ENCODE measurements at places on chromosomes 5 and 9. TPM values are rescaled to one million over a fixed set of nuclear protein-coding genes. Genes with fewer than 3 reads are reported as not detected.

PDLIM4 gene
- 79.2 TPM for total RNA-seq

DNA sequence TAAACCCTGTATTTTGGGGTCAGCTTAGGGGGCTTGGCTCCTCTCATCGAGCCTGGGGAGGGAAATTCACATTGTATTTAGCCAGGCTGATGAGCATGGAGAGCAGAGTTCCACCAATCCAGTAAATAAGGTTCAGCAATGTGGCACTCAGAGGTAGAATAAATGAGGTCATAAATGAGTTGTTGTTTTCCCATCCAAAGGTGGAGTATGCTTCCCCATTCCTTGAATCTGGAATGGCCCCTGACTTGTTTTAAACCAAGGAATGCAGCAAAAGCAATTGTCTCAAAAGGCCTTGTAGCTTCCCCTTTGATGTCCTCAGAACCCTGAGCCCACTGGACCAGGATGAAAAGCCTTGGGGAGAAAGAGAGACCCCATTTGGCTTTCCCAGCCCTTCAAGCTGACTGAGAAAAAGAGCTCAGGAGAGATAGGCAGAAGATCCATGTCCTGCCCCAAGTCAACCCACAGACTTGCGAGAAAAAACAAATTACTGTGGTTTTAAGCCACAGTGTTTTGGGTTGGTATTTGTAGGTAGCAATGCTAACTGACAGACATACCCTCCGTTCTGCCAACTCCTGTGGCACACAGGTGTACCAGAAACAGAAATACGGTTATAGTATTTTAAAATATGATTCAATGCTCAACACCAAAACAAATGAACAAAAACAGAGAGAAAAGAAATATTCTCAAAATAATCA lies 566.0 kb upstream of the DMAC1 start:
- no peak for DNase-seq
- H3K4me3 ChIP-seq: no peak overlapping the region
- no peaks in the 10 kb centered on the region for H3K36me3 ChIP-seq
- no peak overlapping the region for H3K27ac ChIP-seq
- H3K27me3 ChIP-seq: no peaks in the 10 kb centered on the region

GRCh38 chr9:81466981-81467380 lies 222.4 kb downstream of the TLE1 start:
- no peaks in the 10 kb centered on the region for H3K36me3 ChIP-seq
- H3K27me3 ChIP-seq: no peaks in the 10 kb centered on the region
- H3K4me3 ChIP-seq: no peak overlapping the region
- no peak overlapping the region for H3K27ac ChIP-seq

SHC3 gene
- total RNA-seq: 0.88 TPM

ACOT12 gene
- not detected for total RNA-seq

IL9 gene
- total RNA-seq: not detected

DNA sequence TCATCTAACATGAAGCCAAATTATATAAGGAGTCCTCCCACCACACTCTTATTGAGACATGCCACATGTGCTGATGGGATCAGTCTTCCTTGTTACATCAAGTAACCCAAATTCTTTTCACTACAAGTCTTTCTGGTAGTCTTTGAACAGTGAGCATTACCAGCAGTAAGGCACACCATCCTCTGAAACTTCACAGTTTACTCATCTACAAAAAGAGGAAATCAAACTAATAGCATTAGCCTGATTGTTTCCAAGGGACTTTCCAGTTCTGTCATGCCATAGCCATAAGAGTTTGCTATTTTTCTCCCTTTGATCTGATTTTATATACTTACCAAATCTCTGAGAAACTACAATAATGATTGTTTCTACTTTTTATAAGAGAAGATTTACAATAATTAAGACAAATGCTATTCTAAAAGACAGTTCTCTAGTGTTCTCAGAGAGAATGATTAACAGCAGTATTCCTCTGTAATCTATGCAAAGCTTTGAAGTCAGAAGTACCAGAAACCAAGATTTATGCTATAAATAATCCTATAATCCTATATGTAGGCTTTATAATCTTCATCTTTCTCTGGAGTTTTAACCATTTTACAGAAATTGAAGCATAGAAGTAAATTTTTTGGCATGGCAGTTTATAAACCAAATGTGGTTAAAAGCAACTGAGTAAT lies 166.2 kb upstream of the ACO1 start:
- no peaks in the 10 kb centered on the region for H3K4me1 ChIP-seq
- H3K27me3 ChIP-seq: no peaks in the 10 kb centered on the region
- H3K4me3 ChIP-seq: no peak overlapping the region
- no peak for DNase-seq
- no peaks in the 10 kb centered on the region for H3K36me3 ChIP-seq
- no peak overlapping the region for H3K27ac ChIP-seq

GRCh38 chr5:116585227-116585626 lies 10.6 kb upstream of the SEMA6A start:
- H3K4me3 ChIP-seq: no peak overlapping the region
- no peaks in the 10 kb centered on the region for H3K4me1 ChIP-seq
- H3K36me3 ChIP-seq: no peaks in the 10 kb centered on the region
- H3K27me3 ChIP-seq: no peaks in the 10 kb centered on the region
- H3K27ac ChIP-seq: no peak overlapping the region
- DNase-seq: no peak

- DNase-seq: no peak
- H3K27ac ChIP-seq: no peak overlapping the region
- no peak overlapping the region for H3K4me3 ChIP-seq
- H3K36me3 ChIP-seq: no peaks in the 10 kb centered on the region
- H3K27me3 ChIP-seq: no peaks in the 10 kb centered on the region
- H3K4me1 ChIP-seq: no peaks in the 10 kb centered on the region
Measured at GRCh38 chr5:56314529-56314928, 81.4 kb upstream of the ANKRD55 start.

DNA sequence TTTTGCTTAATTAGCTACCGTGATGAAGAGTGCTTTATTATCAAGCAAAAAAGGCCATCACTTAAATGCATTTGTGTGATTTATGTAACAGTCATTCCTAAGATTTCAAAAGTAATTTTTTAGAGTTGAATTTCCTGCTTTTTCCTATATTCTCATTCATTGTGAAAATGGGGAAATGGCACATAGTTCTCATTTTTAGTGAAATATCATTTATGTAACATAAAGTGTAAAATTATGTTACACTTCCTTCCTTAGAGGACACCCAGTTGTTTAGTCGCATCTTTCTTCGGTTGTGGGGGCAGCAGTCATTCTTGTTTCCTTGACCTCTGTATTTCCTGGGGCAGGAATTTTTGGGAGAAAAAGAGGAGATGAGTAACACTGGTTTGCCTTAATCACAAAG lies 142.8 kb downstream of the MAST4 start:
- H3K27ac ChIP-seq: no peak overlapping the region
- DNase-seq: no peak
- H3K27me3 ChIP-seq: no peaks in the 10 kb centered on the region
- no peaks in the 10 kb centered on the region for H3K36me3 ChIP-seq
- no peaks in the 10 kb centered on the region for H3K4me1 ChIP-seq

LIFR gene
- total RNA-seq: 28.8 TPM

SCGB3A2 gene
- not detected for total RNA-seq

C9orf50 gene
- total RNA-seq: not detected

RNF183 gene
- total RNA-seq: 3.4 TPM

- no peak for DNase-seq
- no peak overlapping the region for H3K27ac ChIP-seq
- no peaks in the 10 kb centered on the region for H3K4me1 ChIP-seq
- peaks cover 95% of the 10 kb centered on the region for H3K36me3 ChIP-seq
- H3K4me3 ChIP-seq: no peak overlapping the region
Measured at GRCh38 chr9:35703906-35704672, 14.4 kb upstream of the TPM2 start.

DNA sequence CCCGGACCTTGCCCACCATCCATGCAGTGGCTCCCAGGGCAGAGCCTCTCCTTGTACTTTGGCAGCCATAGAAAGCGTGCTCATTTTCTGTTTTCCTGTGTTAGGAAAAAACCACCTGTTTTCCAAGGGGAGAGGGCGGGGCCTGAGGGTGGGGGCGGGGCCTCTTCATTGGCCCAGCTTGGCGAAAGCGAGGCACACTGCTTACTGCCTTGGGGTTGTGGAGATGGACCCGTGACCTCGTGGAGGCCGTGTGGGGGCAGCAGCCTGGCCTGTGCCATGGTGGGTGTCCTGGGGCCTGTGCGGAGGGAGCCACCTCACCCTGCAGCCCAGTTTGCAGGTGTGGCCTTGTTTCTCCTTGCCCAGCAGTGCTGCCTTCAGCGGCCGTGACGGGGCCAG lies 4.4 kb upstream of the TOR4A start:
- H3K4me1 ChIP-seq: peaks cover 33% of the 10 kb centered on the region
- no peaks in the 10 kb centered on the region for H3K27me3 ChIP-seq
- no peak overlapping the region for H3K27ac ChIP-seq
- peaks cover 54% of the 10 kb centered on the region for H3K36me3 ChIP-seq
- no peak for DNase-seq
- no peak overlapping the region for H3K4me3 ChIP-seq

DNA sequence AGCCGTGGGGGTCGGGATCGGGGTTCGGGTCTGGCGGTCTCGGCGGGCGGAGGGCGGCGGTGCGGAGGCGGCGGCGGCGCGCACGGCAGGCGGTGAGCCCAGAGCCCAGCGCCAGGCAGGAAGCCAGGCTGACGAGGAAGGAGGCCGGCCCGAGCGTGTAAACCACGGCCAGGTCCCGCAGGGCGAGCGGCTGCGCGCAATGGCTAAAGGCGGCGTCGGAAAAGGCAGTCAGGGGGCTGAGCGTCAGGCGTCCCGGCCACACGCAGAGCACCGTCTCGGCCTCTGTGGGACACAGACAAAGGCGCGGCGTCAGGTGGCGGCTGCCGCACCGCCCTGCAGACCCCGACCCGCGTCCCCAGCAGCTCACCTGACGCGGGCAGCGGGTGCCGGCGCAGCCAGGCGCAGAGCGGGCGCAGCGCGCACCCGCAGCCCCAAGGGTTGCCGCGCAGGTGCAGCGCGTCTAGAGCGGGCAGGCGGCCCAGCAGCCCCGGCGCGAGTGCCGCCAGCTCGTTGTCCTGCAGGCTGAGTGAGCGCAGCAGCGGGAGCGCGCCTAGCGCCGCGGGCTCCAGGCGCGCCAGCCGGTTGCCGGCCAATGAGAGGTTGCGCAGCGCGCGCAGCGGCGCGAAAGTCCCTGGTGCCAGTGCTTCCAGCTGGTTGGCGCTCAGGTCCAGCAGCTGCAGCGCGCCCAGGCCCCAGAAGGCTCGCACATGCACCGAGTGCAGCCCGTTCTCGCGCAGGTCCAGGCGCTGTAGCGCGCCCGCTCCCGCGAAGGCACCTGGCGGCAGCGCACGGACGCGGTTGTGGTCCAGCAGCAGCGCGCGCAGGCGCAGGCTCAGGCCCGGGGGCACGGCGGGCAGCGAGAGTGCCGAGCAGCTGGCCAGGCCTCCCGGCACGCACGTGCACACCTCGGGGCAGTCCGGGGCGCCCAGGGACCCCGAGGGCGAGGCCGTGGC lies 671 bp downstream of the LRRC26 start:
- peaks cover 60% of the 10 kb centered on the region for H3K4me1 ChIP-seq
- H3K36me3 ChIP-seq: no peaks in the 10 kb centered on the region
- peaks cover 30% of the 10 kb centered on the region for H3K27me3 ChIP-seq
- H3K4me3 ChIP-seq: peak overlapping the region; percentile 58
- no peak overlapping the region for H3K27ac ChIP-seq

DNA sequence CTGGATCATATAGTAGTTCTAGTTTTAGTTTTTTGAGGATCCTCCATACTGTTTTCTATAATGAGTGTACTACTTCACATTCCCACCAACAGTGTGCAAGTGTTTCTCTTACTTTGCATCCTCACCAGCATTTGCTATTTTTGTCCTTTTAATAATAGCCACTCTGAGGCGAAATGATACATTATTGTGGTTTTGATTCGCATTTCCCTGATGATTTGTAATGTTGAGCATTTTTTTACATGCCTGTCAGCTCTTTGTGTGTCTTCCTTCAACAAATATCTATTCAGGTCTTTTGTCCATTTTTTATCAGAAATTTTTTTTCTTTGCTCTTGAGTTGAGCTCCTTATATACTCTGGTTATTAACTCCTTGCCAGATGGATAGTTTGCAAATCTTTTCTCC lies 114.0 kb downstream of the ADAMTSL1 start:
- H3K36me3 ChIP-seq: no peaks in the 10 kb centered on the region
- H3K4me1 ChIP-seq: no peaks in the 10 kb centered on the region
- H3K27ac ChIP-seq: no peak overlapping the region
- H3K27me3 ChIP-seq: no peaks in the 10 kb centered on the region
- no peak for DNase-seq

GRCh38 chr5:165538065-165538464 lies 2032.6 kb downstream of the MAT2B start:
- no peaks in the 10 kb centered on the region for H3K36me3 ChIP-seq
- no peak overlapping the region for H3K4me3 ChIP-seq
- H3K4me1 ChIP-seq: no peaks in the 10 kb centered on the region
- H3K27me3 ChIP-seq: no peaks in the 10 kb centered on the region
- DNase-seq: no peak
- H3K27ac ChIP-seq: no peak overlapping the region

DNA sequence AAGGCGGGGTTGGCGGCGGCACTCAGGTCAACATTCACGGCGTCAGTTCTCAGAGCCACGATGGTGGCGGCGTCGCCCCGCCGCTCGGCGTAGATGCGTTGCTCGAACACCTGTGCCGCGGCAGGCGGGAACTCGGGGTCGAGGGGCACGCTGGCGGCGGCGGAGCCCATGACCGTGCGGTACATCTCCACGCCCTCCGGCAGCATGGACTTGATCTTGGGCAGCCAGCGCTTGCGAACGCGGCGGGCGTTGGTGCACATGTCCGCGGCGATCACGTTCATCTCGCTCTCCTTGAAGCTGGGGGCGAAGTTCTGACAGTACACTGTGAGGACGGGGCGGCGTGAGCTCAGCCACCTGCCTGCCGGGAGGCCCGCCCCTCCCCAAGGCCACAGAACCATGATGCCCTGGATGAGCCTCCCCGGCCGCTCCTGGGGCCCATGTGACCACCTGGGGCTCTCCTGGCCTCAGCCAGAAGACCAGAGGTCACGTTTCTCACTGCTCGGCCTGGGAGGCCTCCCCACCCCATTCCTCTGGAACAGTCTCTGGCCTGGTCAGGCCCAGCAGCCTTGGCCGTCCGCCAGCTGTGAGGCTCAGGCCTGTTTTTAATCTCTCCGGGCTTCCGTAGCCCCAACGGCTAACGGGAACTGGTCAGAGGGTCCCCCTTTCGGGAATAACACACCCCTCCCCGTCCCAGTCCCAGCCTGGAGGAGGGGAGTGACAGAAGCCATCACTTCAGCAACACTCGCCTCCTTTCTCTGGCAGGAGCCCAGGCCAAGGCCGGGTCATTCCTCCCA lies 50.7 kb upstream of the UBAC1 start:
- peaks cover 9% of the 10 kb centered on the region for H3K36me3 ChIP-seq
- DNase-seq: no peak
- H3K27me3 ChIP-seq: no peaks in the 10 kb centered on the region
- H3K27ac ChIP-seq: peak overlapping the region; percentile 81

DNA sequence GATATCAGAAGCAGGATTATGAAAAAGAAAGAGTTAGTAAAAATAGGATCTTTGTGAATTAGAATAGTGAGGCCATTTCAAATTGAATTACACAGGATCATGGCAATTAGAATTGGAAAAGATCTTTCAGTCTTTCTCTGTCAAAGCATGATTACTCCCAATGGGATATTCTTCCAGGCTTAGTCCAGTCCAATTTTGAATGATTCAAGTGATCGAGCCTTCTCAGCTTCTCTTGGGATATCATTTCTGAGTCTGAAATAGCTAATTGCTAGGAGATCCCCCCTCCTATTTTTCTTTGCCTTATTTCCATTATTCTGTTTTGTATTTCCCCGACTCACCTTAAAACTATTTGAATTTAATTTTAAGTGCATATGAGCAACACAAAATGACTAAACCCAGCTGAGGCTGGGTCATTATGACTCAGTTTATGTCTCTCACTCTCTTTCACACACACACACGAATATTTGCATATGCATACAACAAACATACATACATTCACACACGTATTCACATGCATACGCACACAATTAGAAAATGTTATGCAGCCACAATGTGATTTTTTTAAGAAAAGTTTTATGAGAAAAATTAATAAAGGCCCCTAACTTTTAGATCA lies 34.8 kb upstream of the EFNA5 start:
- no peaks in the 10 kb centered on the region for H3K36me3 ChIP-seq
- H3K4me3 ChIP-seq: no peak overlapping the region
- no peak for DNase-seq
- H3K27ac ChIP-seq: no peak overlapping the region
- H3K27me3 ChIP-seq: no peaks in the 10 kb centered on the region

All from esophagus squamous epithelium (tissue), 5 donors.